ENCODE measurements at places on chromosomes 7 and 10. TPM values are rescaled to one million over a fixed set of nuclear protein-coding genes. Genes with fewer than 3 reads are reported as not detected.

GRCh38 chr7:149860821-149861727 lies 12.7 kb upstream of the ATP6V0E2 start:
- peak; percentile 61 for DNase-seq

GRCh38 chr10:48266528-48266927 lies 8.0 kb downstream of the FRMPD2 start:
- peak; percentile 33 for DNase-seq

DNA sequence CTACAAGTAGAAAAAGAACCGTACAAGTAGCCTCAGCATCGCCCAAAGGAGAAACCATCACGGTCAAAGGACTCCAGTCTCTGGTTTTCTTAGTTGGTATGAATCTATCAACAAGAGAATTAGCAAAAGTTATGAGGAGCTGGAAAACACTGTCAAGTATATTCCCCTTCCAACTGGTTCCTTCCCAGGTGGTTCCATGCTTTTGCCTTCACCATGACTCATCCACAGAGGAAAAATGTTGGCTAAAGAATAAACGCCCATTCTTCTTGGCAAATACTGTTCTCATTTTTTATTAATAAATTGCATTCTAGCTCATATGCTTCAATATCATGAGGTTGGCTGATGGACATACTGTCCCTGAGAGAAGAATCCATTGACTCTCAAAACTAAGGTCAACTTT lies 6.4 kb downstream of the ELMO1 start:
- no peak for DNase-seq

- no peak for DNase-seq
Observed at GRCh38 chr10:113495553-113495952, 57.3 kb upstream of the HABP2 start.

DNA sequence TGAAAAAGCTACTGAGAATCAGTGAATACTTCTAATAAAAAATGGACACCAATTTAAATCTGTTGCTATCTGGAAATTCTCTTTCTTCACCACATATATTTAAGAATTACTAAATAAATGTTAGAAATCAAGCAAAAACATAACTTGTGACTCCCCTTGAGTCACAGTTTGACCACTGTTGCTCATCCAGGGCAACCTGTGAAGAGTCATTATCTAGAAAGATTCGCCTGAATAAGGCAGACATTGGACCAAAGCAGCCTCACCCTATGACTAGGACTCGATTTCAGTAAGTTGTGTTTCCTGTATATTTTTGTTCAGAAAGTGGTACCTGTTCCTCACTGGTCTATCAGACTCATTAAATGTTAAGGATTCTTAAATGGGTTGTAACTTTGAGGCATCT lies 572.4 kb downstream of the ATRNL1 start:
- no peak for DNase-seq

- DNase-seq = no peak
Observed at GRCh38 chr7:19107081-19107355, 10.4 kb downstream of the TWIST1 start.

DNA sequence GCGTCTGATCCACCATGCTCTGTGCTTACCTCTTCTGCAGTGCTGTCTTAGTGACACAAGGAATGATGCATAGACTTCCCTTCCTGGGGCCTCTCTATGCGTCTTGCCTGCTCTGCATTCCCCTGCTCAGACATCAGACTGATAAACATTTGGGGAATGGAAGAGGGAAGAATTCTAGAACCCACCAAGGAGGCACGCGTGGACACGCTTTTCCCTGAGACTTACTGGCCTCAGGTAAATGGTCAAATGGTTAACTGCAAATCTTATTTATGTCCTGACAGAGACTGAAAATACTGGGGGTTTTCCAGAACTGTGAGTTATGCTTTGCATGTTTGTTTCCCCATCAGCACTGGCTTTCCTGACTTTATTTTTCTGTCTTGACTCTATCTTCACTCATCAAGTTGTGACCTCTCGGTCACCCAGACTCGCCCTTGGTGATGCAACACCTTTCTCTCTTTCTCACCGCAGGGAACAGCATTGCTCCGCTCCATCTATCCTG lies 285.9 kb upstream of the FZD8 start:
- DNase-seq = no peak

DNA sequence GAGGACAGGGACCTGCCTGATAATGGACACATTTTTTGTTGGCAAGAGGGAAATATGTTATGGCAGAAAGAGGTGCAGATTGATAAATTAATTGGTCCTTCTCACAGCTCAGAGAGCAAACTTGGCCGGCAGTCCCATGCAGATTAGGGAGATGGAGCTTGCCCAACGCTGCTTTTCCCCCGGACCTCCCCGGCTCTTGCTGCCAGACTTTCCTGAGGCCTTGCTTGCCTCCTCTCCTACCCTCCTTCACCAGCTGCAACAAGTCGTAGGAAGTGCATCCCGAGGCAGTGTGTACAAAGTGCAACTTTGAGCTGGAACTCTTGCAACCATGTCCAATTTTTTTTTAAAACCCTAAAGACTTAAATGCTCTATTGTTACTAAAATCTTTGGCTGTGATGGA lies 215.5 kb downstream of the LRMDA start:
- no peak for DNase-seq

- no peak for DNase-seq
Observed at GRCh38 chr7:149725916-149726315, 47.5 kb downstream of the ZNF467 start.

DNA sequence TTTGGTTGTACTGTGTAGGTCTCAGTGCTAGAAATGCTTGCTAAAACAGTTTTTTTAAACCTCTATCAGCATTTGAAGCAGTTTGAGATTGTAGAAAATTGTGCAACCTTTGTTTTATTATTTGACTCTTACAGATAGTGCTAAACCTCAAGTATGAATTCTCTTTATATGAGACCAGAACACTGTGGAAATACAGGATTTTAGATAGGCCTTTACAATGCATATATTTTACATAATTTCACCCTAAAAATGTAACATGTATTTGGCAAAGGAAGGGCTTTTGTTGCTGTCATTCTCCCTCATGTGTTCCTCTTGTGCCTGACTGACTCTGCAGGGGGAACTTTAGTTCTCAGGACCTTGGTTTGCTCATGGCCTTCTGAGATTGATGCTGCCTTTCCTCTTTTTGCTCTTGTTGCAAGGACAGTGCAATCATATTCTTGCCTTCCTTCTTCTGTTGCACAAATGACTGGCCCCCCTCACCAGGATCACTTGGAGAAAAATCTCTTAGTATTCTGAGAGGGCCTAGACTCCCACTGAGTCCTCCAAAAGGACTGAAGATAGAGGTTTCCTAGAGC lies 188.7 kb downstream of the PPP1R9A start:
- no peak for DNase-seq

- no peak for DNase-seq
Observed at GRCh38 chr10:19728376-19728775, 87.9 kb upstream of the PLXDC2 start.

- peak; percentile 27 for DNase-seq
Observed at GRCh38 chr10:5811387-5811821, 1.8 kb downstream of the GDI2 start.

DNA sequence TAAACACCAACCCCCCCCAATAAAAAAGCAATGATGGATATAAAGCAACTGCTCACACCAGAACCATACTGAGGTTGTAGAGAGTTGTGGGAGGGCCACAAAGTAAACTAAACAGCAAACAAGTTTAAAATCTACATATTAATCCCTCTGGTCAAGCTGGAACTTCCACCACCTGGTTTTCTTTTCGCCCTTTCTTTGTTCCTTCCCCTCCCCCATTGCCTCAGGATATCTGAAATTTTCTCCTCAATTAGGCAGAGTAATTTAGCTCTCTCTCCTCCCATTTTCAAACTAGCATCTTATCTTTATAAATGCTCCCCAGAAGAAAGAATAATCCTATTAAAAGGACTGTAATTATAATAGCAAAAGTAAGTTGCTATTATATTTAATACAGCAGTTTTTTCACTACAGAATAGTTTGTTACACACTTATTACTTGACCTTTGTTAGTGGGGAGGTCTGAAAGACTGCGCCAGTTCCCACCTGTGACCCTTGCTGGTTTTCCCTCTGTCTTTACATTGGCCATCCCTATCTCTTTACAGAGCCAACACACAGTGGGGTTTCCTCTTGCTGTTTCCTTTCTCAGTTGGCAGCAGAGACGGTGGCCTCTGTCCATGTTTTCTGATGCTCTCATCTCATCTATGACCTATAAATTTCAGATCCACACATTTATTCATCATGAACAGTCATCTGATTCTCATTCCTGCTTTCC lies 235.4 kb downstream of the RNLS start:
- DNase-seq = no peak

GRCh38 chr7:2525658-2526630 lies 6.4 kb downstream of the LFNG start:
- DNase-seq = no peak

- peak; percentile 91 for DNase-seq
Observed at GRCh38 chr10:103678178-103678526, 177.2 kb downstream of the SH3PXD2A start.

KCNH2 gene
- total RNA-seq = 0.48 TPM

LDB3 gene
- total RNA-seq = 0.05 TPM

ZNF488 gene
- total RNA-seq = 0.75 TPM

CFTR gene
- total RNA-seq = not detected

VPS41 gene
- total RNA-seq = 59.3 TPM

AQP1 gene
- 0.25 TPM for total RNA-seq

SLC37A3 gene
- total RNA-seq = 55.5 TPM

CPA4 gene
- not detected for total RNA-seq

BTRC gene
- 15.5 TPM for total RNA-seq

ALOX5 gene
- total RNA-seq = 0.21 TPM

TRIM50 gene
- not detected for total RNA-seq

ZNF485 gene
- total RNA-seq = 6.9 TPM
